Common myeloid progenitor, CD34-positive (primary cell): ENCODE measurements at places on chromosomes 5 and 9.

GRCh38 chr9:111001526-111001925 lies 36.7 kb downstream of the LPAR1 start:
- no peaks in the 10 kb centered on the region for H3K36me3 ChIP-seq
- no peak overlapping the region for H3K4me3 ChIP-seq
- no peak overlapping the region for H3K27ac ChIP-seq
- H3K4me1 ChIP-seq = peaks cover 4% of the 10 kb centered on the region
- peak; percentile 68 for DNase-seq

- DNase-seq = no peak
- H3K27me3 ChIP-seq = no peaks in the 10 kb centered on the region
- H3K4me1 ChIP-seq = peaks cover 4% of the 10 kb centered on the region
Measured at GRCh38 chr9:82597241-82598203, 465.4 kb downstream of the RASEF start.

DNA sequence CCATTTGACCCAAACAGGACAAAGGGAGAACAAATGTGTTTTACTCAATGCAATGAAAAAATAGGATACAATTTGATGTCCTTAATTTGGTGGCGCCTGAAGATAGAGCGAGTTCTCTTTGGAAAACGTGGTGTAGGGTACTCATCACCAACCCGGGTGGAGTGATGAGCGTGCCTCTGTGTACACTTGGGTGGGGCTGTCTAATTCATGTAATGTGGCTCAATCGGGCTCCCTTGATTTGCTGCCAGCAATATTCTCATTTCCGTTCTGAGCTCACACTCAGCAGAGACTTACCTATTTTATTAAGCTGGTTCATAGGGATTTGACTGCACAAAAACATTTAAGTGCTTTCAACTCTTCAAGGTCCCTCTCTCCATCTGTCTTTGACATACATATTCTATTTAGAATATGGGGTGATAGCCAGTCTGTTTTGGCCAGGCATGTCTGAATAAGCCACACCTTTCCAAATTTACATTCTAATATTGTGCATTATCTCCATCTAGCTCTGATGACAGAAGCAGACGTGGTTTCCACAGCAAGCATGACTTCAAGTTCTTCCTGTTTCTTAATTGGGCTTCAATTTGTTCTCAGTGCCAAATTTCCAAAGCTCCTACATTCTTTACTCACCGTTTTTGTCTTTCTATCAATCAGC lies 162.5 kb downstream of the IRX2 start:
- H3K36me3 ChIP-seq = no peaks in the 10 kb centered on the region
- no peaks in the 10 kb centered on the region for H3K4me1 ChIP-seq
- no peaks in the 10 kb centered on the region for H3K27me3 ChIP-seq
- H3K27ac ChIP-seq = no peak overlapping the region

DNA sequence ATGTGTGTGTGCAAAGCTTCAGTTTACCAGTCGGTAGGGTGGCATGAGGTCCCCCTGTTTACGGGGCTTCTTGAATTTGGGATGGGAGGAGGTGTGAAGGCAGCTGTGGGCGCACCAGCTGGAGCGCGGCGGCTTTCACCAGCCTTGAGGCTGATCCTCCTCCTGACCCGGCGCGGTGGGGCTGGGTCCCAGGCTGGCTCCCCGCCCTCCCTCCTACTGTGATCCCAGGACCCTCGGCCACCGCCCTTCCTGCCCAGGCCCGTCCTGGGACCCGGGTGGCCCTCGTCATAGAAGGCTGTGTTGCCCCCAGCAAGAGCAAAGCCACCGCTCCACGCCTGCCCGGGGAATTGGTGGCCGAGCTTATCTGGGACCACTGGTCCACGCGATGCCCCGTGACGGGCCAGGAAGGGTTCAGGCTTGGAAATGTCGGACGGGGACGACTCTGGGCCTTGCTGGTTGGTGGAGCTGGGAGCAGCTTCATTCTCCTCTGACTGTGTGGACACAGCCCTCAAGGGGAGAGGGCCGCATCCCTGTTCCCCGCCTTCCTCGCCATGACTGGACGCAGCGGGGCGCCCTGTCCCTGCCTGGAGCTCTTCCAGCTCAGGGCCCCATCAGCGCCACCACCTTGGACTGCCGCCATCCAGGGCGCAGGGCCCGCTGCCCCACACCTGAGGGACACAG lies 271.1 kb upstream of the IRX1 start:
- DNase-seq = peak; percentile 44
- H3K27ac ChIP-seq = no peak overlapping the region
- no peaks in the 10 kb centered on the region for H3K36me3 ChIP-seq
- H3K4me1 ChIP-seq = no peaks in the 10 kb centered on the region
- H3K4me3 ChIP-seq = no peak overlapping the region
- no peaks in the 10 kb centered on the region for H3K27me3 ChIP-seq
